ENCODE measurements at places on chromosomes 7 and 10.

DNA sequence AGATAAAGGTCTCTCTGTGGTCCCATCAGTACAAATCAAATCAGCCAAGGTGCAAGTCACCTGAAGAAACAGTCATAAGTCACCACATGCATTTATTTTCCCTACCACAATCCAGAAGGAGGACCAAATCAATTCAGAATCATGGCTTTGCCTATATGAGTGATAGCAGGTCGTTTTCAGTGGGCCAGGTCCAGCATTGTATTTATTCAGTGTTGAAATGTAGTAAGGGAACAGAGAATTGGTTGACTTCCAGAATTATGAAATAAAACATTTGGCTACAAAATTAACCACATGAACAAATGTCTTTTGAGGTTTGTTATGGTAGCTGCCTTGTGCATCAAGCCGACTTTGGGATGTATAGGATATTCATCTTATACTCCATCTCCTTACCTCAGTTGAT, 88.4 kb downstream of the POLR1F start:
- no peak for DNase-seq

DNA sequence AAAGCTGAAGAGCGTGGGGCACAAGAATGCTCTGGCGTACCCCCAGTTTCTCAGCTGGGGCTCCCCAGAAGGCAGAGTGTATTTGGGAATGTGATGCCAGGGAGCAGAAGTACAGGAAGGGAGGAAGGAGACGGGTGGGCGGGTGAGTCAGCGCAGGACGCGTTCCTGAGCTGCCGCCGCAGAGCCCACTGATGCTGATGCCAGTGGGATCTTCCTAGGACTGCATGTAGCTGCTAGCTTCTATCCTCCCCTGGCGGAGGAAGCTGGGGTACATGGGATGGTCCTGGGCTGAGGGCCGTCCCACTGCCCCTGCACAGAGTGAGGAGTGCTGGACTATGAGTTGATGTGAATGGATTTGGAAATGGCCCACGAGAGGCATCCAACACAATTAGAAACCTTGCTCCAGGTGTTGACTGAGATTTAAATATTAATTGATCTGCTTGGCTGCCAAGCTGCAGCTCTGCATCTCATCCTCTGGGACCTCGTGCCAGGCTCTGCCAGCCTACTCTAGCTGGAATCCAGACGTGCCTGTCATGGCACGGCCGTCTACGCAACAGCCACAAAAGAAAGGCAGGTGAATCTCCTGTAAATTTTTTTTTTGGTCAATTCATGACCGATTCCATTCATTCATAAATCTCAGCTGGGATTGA, 66.2 kb upstream of the RHEB start:
- no peak for DNase-seq

GRCh38 chr7:116434820-116435341, 64.7 kb upstream of the CAV2 start:
- no peak for DNase-seq

DNA sequence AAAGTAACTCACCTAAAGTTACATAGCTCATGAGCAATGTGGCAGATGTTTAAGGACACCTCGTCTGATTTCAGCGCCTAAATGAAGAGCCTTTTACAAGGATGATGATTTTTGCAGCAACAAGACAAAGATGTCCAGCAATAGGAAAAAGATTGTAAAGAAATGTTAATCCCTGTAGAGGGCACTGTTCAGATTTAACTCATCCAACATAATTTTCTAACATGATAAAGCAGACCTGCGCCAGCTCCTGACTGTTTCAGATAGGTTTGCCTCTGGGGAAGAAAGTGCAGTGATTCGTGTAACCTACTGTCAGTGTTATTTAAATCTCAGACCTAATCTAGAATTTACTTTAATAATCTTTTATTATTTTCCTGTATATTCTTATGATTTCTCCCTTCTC, 595.2 kb downstream of the AUTS2 start:
- no peak for DNase-seq

GRCh38 chr7:23106823-23107663, 1.5 kb downstream of the KLHL7 start:
- DNase-seq = no peak

DNA sequence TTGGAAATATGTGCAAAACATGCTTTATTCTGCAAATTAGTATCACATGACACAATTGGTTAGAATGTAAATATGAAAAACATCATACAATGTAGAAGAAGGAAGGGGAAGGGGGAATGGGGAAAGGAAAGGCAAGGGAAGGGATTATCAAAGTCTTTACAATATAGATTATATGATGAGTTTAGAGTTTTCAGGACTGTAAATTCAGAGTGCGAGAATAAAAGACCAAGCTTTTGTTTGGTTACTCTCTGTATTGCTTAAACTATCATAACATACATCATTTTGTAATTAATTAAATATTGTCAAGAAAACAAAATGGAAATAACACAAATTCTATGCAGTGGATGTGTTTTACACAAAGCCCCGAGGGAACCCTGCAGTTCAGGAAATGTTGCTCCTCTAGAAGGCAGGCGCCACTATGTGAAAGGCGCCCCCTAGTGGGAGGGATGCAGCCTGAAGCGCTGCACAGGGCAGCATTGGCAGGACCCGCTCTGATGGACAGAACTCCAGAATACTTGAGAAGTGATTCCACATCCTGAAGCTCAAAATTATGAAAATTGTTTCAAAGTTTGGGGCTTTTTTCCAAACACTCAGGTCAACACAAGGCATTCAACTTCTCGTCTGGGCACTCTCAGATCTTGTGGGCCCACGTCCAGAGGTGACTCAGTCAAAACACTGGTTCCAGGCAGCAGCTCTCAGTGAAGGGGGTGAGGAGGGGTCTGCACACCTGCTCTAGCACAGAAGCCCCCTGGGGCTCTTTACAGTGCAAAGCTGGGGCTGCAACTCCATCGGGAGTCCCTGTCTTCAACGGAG, 31.6 kb upstream of the TMEM254 start:
- peak; percentile 47 for DNase-seq

DNA sequence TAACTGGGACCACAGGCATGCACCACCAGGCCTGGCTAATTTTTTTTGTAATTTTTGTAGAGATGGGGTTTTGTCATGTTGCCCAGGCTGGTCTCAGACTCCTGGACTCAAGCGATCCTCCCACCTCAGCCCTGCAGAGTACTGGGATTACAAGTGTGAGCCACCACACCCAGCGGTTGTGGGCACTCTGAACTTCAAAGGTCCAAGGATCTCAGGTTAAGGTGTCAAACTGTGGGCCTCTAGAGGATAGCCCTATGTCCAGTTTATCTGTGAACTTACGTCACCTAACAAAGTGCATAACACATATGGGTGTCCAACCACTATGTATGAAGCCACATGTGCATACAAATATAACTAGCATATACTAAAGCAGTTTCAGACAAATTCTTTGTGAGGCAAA, 3.2 kb upstream of the IL2RA start:
- DNase-seq = no peak

Data from putamen (tissue), 1 donor.